Astrocyte of the hippocampus (primary cell): ENCODE measurements at places on chromosomes 6 and 20.

GRCh38 chr6:68008445-68008844, 626.6 kb upstream of the ADGRB3 start:
- peak; percentile 16 for DNase-seq

- DNase-seq, result no peak
These were observed 55.7 kb upstream of the PREP start for GRCh38 chr6:105458551-105458950.

DNA sequence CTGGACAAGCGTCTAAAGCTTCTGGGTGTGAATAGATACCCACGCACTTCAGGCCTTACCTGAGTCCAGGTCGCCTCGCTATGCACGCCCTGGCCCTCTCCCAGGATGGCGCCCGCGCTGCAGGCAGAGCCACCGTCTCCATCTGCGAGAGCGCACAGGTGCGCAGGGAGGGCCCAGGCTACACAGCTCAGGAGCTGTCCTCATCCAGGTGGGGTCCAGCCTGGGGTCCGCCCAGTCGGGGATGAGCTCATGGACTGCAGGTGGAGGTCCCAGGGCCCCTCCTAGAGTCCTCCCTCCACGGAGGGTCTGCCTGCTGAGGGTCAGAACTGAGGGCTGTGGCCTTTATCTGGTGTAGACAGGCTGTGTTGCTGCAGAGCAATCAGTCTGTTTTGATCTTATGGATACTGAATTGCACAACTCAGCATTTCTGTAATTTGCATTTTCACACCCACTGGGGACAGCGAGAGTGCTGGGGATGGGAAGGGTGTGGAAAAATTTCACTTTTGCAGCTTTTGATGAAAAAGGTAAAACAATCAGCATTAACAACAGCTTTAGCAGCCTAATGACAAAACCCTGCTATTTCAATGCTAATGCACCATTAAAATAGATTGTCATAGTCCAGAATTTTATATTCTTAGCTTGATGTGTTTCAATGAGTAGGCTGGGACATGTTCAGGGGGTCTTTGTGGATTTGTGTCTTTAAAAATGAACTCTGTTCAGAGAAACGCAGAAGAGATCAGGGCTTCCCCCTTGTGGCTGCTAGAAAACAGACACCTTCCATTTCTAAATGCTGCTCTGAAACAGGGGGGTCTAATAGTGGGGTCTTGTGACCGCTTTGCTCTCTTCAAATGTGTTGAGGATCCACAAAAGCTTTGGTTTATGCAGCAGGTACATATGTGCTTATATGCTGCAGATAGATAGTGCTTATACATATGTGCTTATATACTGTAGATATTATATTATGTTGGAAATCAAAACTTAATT, 77.8 kb upstream of the PHACTR3 start:
- peak; percentile 4 for DNase-seq

DNA sequence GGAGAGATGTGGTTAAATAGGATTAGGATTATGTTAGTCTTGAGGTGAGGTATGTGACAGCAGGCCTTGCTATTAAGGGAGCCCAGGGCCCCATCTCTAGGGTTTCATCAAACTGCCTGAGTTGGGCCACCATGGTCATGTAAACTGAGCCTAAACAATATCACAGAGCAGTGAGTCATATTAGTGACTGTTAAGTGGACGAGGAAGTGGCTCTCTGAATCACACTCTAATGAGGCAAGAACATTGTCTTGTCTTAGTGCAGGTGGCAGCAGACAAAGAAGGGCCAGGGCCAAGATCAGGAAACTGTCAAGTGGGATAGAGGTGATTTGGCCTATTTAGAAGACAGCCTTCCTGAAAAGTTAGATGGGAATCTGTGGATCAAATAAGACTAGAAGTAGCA, 23.1 kb downstream of the ENPP3 start:
- DNase-seq, result no peak

- DNase-seq, result peak; percentile 62
These were observed 83.1 kb upstream of the PHACTR2 start for GRCh38 chr6:143594647-143595046.

GRCh38 chr6:43491750-43492661, 14.6 kb downstream of the TJAP1 start:
- peak; percentile 85 for DNase-seq

DNA sequence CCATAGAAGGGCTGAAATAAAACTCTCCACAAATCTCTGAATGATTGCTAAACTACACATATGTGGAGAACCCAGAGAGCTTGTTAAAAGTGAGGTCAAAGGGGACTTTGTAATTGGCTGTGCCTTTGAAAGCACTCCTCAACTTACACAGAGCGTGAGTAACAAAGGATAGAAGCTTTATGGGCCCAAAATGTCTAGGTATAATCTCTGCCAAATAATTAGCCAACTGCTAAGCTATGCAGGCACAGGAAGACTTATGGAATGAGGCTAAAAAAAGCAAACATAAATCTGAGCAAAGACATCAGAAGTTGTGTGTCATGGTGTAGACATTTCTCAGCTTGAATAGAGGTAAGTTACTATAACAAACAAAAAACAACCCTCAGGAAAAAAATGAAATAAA, 23.3 kb upstream of the UST start:
- peak; percentile 63 for DNase-seq

GRCh38 chr20:62505337-62506045, 29.7 kb upstream of the GATA5 start:
- no peak for DNase-seq

DNA sequence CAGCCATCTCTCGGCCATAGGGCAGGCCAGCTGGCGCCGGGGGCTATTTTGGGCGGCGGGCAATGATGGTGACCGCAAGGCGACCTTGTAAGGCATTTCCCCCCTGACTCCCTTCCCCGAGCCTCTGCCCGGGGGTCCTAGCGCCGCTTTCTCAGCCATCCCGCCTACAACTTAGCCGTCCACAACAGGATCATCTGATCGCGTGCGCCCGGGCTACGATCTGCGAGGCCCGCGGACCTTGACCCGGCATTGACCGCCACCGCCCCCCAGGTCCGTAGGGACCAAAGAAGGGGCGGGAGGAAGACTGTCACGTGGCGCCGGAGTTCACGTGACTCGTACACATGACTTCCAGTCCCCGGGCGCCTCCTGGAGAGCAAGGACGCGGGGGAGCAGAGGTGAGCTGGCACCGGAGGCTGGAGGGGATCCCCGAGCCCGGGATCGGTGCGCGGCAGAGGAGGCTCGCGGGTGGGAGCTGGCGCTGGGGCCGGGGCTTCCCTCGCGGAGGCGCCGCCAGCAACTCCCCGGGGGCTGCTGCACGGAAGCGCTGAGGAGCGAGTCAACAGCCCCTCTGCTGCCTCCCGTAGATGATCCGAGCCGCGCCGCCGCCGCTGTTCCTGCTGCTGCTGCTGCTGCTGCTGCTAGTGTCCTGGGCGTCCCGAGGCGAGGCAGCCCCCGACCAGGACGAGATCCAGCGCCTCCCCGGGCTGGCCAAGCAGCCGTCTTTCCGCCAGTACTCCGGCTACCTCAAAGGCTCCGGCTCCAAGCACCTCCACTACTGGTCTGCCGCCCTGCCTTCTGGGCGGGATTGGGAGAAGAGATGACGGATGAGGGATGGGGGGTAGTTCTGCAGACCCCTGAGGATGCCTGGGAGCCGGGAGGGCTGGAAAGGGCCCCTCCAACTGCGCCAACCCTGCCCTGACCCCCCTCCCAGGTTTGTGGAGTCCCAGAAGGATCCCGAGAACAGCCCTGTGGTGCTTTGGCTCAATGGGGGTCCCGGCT, at the start of the genes CTSA and NEURL2:
CTSA (plus strand) TSS at position 351 of the 999 bp plus-strand sequence; CDS start at position 585, 234 bp downstream.
NEURL2 (minus strand) TSS at position 224 of the 999 bp plus-strand sequence; CDS start at position 7, 217 bp downstream.
- peak; percentile 95 for DNase-seq

- DNase-seq, result peak; percentile 29
These were observed 70.9 kb downstream of the SCAND1 start for GRCh38 chr20:35883336-35883777.

DNA sequence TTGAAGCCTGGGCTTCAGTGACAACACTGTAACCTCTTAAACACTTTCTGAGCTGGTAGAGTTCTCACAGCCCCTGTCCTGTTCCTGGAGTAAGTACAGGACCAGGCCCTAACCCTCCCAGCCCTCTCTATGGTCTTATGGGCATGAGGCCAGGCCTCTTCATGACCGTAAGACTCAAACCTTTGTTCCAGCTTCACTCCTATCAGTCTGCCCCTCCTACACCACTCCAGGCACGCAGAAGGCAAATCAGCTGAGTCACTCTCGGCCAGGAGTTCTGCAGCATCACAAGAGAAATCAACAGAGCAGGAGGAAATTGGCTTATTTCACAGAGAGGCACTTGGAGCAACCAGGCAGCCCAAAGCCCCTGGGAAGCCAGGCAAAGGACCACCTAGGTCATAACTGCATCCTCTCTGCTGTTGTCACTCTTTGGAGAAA, 25.3 kb upstream of the CHD6 start:
- DNase-seq, result peak; percentile 86

DNA sequence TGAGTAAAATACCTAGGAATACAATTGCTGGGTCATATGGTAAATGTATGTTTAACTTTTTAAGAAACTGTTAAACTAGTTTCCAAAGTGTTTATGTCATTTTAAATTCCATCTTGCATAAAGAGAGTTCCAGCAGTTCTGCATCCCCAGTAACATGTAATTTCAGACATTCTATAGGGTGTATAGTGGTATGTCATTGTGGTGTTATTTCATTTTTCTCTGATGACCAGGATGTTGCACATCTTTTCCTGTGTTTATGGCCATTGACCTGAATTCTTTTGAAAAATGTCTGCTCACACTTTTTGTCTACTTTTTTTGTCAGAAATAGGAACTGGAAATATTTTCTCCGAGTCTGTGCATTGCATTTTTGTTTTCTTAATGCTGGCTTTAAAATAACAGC, 128.9 kb downstream of the TMEM200A start:
- no peak for DNase-seq

GRCh38 chr6:21426841-21427490, 166.6 kb upstream of the SOX4 start:
- DNase-seq, result peak; percentile 51

- DNase-seq, result no peak
These were observed 90.5 kb upstream of the EPB41L1 start for GRCh38 chr20:36063916-36064657.

DNA sequence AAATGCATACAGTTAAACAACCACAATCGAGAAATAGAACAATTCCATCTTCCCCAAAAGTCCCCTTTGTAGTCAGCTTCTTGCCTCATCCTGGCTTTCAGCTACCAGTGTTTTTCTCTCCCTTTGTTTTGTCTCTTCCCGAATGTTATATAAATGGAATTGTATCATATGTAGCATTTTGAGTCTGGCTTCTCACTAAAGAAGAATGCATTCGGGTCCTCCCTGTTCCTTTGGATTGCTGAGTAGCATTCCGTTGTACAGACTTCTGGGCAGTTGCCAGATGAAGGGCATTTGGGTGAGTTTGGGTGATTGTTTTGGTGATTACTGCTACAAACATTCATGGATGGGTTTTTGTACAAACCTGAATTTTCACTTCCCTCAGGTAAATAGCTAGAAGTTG, 27.8 kb downstream of the PRPH2 start:
- DNase-seq, result peak; percentile 67

DNA sequence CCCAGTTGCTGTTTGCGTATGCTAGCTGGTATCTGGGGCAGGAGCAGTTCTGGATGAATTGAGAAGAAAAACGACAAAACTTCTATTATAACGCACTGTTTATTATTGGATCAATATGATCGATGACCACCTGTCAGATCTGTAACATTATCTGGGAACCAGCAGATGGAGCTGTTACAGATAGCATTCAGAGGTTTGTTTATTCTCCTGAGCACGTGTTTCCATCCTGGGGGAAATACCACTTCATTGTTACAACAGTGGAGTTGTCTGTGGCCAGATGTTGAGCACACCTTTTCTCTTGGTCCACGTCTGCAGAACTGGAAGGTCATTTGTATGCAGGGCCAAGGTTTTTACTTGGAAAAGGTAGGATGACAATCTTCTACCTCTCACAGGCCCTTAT, 16.0 kb upstream of the NKX2-2 start:
- DNase-seq, result no peak

DNA sequence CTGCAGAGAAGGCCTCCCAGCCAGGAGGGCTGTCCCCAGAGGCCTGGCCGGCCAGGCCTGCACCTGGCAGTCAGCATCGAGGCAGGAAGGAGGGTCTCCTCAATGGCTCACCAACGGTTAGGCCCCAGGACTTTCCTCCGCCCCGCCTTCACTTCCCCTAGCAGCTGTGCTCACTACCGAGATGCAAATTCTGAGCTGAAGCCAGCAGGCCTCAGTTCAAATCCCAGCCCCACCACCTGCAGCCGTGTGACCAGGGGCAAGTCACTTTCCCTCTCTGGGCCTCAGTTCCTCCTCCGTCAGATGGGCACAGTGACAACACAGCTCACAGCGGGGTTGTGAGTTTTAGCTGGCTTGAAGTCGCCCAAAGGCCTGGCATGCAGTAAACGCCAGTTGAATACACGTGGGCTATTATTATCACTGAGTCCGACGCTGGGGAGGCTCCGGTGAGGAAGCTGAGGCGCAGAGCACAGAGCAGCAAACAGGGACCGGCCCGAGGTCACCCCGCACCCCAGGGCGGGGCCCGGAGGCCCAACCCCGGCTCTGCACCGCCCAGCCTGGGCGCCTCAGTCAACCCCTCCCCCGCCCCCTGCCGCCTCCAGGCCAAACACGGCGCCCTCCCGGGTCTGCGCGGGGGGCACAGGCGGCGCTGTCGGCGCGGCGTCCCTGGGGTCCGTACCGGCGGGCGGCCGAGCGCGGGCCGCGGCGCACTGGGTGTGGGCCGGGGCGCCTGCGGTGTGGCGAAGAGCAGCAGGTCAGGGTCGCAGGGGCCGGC, 671 bp downstream of the E2F1 start:
- no peak for DNase-seq

DNA sequence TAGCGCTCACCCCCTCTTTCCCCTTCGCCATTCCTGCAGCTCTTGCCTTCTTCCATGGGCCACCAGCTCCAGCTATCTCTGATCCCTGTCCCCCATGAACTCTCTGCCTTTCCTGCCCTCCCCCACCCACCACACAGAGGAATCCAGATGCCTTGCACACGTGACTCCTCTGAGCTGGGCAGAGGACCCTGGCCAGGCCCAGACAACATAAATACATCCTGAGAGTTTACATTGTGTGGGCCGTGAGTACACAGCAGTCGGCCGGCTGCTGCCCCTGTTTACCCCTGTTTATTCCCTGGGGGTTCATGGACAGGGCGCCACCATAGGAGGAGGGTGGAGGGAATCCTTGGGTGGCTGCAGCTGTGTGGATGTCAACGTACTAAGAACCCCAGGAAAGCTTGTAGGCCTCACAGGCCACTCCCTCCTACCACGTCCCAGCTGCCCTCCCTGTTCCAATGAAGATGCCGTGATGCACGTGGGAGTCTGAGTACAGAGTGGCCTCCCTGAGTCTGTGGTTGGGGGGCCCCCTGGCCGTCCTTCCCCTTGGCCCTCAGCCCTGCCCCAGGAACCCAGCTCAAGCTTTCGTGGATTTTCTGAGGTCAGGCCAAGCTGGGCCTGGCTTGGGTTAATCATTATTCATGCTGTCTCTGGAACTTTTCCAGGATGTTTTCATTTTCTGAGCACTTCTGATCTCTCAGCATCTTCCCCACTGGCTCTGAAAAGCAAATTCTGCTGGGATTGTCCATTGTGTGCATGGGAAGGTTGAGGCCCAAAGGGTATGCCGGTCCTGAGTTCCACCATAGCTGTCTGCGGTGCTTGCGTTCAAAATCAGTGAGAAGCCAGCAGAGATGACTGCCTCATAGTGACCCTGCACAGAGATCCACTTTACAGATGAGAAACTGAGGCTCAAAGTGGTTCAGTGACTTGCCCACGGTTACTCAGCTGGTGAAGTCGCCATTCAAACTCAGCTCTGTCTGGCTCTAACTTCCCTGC, 136.3 kb downstream of the MRPL14 start:
- DNase-seq, result peak; percentile 38

- no peak for DNase-seq
These were observed 142.0 kb downstream of the CEP57L1 start for GRCh38 chr6:109237077-109237985.
